ENCODE measurements at places on chromosomes 5 and 9.
A peak's percentile ranks its signal among the peaks of the same experiment; 100 is the strongest.

- no peak for DNase-seq
These were observed 17.6 kb upstream of the LCP2 start for GRCh38 chr5:170315154-170315553.

- DNase-seq, result no peak
These were observed 9.5 kb upstream of the P4HA2 start for GRCh38 chr5:132237141-132237540.

DNA sequence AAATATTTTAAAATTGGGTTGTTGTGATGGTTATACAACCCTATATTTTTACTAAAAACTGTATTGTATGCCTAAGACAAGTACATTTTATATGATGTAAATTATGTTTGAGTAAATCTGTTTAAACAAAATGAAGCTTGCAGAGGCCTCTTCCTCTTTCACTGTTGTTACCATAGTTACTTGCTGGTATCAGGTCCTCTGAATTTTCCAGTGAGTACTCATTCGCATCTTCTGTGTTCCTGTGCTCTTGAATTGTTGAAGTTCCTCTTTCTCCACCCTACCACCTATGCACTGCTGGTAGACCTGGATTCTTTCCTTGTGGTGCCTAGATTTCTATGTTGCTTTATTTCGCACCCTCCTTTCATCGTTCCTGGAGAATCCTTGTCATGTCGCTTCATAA, 938.5 kb upstream of the ACO1 start:
- no peak for DNase-seq

DNA sequence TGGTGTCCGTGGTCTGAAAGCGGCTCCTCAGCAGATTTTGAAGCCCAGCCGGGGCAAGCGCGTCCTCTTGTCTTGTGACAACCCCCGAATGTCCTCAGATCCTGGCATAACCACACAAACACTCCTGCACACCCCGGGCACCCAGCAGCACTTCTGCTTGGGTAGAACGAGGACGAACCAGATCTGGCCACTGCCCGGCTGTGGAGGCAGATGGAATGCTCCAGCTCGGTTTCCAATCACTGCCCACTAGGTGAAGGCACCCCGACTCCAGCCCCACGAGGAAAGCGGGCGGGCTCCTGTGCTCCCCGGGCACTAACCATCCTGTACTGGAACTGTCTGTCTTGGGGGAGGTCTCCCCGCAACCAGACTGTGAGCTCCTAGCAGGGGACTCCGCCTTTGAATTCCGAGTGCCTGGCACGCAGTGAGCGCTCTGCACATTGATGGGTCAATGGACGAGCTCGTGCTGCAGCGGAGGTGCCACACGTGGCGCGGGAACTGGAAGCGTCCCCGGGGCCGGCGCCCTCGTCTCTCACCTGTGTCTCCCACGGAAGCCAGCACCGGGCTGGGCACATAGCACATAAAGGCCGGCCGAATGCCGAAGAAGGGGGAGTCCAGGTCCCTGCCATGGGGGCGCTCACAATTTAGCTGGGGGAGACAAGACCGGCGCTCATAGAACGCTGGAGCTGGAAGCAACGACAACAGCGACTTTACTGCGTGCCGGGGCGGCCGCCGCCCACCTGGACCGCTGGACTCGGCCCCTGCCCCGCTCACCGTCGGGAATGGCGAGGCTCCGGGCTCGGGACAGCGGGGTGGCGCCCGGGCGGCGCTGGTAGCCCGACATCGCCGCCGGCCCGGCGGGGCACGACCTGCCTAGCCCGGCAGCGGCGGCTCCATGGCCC, 608 bp downstream of the ENTR1 start:
- DNase-seq, result no peak

DNA sequence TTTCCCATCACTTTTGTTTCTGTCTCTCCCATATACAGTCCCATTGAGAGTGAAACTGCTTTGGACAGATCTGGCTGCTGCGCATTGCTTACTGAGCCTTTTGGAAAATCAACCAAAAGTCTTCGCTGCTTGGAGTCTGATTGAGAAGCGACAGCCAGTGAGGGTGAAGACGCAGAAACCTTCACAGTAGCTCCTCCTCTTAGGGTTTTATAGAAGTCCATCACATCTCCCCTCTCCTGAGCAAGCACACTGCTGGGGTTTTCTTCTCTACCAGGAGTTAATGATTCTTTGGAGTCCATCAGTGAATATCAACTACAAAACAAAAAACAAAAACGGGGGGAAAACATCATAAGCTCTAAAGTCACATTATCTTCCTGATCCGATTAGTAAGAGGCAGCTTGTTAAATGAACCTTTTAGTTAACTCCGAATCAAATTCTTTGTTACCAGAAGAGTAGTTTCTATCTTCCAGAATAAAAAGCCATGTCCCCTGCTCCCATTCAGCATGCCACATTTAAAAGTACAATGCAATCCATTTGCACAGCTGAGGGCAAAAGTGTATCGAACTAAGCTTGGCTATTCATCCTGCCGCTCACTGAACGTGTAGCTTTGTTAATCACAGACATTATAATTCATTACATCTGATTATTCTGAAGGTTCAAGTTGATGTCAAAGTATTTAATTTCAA, 2.8 kb downstream of the NR3C1 start:
- no peak for DNase-seq

- DNase-seq, result no peak
These were observed 68.3 kb downstream of the CHSY3 start for GRCh38 chr5:129972465-129973141.

DNA sequence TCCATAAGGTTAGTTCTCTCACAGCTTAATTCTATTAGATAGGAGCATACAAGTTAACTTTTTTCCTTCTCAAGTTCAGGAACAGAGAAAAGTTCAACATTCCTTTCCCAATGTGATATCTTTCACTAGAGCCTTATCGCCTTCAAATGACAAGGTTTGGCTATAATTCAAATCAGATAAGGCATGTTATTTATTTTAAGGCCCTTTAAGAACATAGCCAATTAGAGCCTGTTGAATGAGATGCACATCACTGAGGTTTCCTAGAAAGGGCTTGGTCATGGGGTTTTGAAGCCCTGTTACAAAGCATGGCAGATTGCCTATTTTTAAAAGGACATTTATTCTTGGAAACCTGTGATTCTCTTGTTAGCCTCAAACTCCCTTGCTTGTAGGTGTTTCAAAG, 123.4 kb downstream of the BASP1 start:
- DNase-seq, result no peak

- peak; percentile 25 for DNase-seq
These were observed 57.3 kb upstream of the SLC28A3 start for GRCh38 chr9:84397822-84398221.

DNA sequence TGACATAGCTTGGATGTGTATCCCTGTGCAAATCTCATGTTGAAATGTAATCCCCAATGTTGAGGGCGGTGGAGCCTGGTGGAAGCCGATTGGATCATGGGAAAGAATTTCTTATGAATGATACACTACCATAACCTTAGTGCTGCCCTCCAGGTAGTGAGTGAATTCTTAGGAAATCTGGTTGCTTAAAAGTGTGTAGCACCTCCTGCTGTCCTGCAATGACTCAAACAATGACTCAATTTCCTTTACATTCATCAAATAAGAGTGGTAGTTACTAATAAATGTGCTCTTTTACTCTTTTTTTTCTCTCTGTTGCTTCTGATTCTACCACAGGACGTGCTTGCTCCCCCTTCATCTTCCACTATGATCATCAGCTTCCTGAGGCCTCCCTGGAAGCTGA, 1696.0 kb upstream of the CDH9 start:
- DNase-seq, result no peak

- DNase-seq, result no peak
These were observed 697 bp upstream of the PRUNE2 start for GRCh38 chr9:76906647-76906975.

DNA sequence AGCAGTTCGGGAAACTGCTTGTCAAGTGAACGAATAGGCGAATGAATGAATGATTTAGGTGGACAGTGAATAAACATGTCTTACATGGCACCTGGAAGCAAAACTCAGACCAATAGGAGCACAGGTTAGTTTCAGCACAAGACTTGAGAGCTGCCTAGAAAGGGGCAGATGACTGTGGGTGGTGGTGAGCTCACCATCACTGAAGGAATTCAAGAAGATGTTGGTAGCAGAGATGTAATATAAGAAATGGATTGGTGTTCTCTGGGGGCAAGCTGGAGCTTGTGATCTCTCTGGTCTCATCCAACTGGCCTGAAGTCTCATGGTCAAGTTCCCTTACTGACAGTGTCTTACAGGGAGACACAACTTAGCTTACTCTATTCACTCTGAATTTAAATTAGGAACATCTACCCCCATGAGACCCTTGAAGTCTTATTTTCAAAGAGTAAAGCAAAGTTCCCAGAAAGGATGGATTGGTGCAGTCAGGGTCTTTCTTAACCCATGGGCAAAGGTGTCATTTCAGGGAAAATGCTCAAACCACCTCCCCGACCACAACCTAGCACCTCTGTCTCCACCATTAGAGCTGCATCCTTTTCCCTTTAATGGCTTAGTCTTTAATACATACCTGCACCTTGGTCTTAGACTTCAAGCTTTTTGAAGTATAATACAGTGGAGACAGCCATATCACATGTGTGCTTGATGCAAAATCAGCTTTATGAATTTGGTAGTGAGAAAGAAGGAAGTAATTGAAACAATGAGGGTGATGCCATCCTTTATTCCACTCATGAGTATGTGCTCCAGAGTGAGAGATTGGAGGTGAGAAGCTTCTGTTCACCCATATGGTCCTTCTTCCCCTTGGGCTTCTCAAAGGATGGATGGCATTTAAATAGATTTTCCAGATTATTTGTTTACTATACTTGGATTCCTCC, 5.1 kb downstream of the LCP2 start:
- DNase-seq, result no peak

DNA sequence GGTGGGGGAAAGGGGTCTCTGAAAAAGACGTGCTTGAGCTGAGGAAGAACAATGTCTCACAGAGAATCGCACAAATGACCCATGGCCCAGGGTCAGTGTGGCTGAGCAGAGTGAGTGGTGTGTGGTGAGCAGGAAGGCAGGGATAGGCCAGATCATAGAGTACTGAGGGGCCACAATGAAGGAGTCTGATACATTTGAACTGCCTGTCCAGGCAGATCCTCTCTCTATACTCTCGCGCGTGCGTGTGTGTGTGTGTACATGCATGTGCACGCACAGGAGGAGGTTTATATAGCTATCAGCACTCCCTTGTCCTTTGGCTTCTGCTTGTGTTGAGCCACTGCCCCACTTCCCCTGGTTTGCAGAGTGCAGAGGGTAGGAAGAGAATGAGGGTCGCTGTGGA, 294.0 kb downstream of the ZNF608 start:
- DNase-seq, result no peak

DNA sequence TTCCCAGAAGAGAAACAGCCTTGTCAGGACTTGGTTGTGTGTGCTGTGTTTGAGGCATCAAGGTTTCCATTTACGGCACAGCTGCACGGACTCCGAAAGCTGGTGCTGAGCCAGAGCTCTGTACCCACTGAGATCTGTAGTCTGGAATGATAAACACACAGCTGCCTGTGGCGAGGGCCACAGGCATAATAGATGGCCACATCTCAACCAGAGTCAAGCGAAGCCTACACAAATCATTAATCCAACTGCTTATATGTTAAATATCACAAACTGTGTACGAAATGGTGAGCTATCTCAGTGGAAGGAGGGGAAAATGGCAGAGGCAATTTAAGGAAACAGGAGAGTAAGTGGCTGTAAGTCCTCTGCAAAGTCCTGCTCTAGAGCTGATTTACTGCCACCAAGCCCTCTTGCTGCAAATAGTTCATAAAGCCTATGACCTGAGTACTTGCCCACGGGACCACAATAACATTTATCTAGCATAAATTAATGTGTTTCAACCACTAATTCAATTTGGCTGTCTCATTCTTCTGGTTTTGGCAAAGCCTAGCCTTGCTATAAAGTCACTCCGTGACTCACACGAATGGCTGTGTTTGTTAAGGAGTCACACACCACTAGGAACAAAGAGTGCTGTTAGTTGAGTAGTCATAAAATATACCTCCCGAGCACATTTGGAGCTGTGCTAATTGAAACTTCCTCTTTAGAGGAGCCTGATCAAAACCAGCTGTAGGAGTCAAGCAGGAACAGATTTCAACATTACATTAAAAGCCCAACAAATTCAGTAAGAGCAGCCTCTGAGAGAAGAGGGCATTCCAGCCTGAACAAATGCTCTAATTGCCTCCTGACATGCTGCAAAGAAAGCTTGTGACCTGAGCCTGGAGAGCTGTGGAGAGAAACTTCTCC, 738.6 kb upstream of the ZNF608 start:
- peak; percentile 100 for DNase-seq

GRCh38 chr9:93028448-93029006, 30.0 kb upstream of the SUSD3 start:
- no peak for DNase-seq

- DNase-seq, result peak; percentile 36
These were observed 390.9 kb upstream of the DAB2 start for GRCh38 chr5:39815711-39816110.

DNA sequence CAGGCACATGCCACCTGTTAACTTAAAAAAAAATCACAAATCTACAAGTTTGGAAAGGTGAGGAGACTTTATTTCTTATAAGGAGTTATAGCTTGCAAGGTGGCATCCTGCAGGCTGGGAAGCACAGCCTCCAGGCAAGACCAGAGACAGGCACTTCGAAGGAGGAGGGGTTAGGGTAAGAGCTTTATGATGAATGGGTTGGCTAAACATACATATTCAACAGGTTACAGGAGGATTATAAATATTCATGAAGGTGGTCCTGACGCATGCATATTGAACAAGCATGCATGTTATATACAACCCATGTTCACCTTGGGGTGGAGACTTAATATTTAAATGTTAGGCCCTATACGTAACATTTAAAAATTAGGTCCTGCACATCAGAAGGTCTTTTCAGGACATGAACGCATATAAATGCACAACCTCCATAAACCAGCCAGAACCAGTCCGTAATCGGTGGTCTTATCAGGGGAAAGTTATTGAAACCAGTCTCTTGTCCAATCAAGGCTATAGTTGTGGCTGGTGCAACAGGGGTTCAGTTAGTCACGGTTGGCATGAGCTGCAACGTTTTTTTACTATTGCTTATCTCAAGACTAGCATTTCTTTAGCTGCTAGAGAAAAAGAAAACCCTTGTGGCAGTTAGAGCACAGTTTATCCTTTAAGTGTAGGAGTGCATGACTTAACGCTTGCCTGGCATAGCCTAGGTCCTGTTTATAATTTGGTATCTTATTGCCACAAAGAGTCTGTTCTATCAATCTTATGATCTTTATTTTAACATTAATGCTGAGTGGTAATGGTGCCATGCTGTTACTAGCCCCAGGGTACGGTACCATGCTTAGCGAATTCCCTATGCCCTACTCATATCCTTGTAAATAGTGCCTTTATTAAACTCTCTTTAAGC, 72.7 kb downstream of the C9orf57 start:
- DNase-seq, result no peak

DNA sequence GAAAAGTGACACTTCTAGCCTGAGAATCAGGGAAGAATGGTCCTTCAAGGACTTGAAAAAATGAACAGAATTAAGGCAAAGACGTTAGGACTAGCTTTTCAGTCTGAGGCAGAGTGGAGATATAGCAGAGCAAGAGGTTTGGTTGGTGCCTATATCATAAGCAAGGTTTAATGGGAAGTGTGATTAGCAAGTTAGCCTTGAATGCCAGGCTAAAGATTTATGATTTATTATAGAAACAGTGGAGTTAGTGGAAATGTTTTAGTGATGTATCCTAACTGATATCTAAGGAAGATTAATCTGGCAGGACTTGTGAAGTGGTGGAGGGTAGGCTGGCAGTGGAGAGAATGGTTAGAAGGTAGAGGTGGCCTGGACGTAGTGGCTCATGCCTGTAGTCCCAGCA, 7.0 kb downstream of the F2RL2 start:
- DNase-seq, result no peak

All from skeletal muscle cell (primary cell).